Astrocyte of the cerebellum (primary cell): ENCODE measurements at places on chromosomes 1 and 21.

DNA sequence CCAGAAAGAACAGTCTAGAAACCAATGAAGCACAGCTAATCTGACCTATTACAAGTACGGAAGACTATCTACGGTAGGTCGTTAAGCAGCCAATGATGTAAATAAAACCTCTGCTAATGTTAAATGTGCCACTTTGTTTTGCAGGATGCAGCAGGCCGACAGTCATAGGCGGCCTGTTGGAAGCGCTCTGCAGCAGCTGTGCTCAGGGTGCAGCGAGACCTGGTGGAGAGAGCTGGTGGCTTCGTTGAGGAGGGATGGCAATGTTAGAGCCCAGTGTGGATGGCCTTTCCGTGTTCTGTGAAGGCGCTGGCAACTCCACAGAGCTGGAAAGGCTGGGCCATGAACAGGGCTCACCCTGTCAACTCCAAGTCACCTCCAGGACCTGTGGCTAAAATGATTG, 87.3 kb downstream of the PCP4 start:
- DNase-seq = no peak

GRCh38 chr1:12410351-12410750, 180.5 kb downstream of the VPS13D start:
- DNase-seq = no peak

- DNase-seq = peak; percentile 77
These were observed 3.4 kb upstream of the LAMC1 start for GRCh38 chr1:183019860-183020259.

DNA sequence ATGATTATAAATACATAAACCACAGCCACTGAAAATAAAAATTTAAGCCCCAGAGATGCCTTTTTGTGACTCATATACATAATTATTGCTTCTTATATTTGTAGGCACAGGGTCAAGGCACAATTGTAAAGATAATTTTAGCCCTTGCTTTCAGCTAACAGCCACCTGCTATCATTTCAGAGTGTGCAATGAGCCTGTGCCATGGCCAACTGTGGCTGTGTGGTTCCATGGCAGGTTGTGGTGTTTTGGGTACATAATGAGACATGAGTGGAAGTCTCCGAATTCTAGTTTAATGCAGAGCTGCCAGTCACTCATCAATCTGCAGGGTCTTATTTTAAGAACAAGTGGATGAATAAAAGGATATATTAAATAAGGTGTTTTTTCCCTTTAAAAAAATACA, 346.9 kb upstream of the SNX7 start:
- no peak for DNase-seq

DNA sequence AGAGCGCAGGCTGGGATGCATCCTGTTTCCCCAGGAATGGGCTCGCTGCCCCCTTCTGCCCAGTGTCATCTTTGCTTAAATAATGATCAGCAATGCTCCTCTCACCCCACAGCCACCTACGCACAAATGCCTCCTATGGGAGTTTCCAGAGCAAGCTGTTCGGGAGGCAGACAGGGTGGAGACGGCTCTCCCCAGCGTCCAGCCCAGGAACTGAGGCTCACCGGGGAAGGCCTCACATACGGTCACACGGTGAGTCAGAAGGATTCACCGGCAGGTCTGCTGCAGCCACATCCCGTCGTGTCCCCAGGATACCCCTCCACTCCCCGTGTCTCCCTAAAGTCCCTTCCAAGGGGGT, 40.3 kb upstream of the RUNX3 start:
- DNase-seq = no peak

DNA sequence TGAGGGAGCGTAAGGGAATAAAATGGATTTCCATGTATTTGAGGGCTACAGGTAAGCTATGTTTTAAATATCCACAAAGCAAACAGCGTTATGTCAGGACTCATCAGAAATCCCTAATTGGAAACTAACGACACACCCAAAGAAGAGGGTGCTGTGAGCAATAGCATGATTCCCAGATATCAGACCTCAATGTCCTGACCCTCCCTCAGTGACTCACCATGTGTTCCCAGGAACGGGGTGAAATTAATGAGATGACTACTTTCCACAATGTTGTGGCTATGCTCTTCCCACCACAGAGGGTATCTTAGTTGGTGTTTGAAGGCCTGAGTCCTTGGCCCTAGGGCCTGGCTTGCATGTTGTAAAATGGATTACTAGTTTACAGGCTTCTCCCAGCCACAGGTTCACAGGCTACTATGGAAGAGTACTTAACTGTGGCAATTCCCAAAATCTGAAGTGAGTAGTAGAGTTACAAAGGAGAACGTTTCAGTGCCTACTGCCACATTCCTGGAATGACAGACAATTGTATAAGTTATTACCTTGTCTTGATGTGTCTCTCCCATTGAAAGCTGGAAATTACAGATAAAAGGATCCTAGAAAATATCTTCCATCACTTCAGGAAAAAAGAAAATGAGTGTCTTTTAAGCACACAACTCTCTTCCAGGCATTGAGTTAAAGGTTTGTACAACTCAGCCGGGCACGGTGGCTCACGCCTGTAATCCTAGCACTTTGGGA, 1.7 kb upstream of the KRTAP11-1 start:
- DNase-seq = no peak

DNA sequence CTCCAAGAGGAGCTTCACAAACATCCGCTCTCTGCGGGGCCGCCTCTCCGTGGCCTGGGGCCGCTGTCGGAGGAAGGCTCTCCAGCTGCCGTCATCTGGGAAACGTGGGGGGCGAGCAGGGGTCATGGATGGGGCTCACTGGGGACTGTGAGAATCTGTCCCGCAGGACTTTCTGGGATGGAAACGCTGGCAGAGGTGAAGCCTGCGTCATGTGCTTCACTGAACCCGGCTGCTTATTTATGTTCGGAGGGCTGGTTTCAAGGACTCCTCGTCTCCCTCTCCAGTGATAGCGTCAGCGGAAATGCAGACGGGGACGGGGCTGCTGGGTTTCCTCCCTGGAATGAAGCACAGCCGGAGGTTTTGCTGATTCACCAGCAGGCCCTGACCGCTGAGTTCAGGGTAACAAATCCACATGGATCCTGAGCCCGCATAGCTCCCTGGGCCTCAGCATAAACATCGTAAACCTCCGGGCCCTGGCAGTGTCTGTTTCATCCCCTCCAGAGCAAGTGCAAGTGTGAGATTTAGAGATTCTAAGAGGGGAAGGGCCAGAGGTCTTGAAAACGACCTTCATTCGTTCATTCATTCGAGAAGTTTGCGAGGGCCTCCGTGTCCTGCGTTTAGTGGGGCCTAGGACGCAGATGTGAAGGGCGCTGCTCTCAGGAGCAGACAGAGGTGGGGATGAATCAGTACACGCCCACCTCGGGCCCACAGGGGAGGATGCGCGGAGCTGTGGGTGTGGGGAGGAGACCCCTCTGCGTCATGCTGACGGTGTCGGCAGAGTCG, 7.0 kb upstream of the POFUT2 start:
- peak; percentile 97 for DNase-seq

DNA sequence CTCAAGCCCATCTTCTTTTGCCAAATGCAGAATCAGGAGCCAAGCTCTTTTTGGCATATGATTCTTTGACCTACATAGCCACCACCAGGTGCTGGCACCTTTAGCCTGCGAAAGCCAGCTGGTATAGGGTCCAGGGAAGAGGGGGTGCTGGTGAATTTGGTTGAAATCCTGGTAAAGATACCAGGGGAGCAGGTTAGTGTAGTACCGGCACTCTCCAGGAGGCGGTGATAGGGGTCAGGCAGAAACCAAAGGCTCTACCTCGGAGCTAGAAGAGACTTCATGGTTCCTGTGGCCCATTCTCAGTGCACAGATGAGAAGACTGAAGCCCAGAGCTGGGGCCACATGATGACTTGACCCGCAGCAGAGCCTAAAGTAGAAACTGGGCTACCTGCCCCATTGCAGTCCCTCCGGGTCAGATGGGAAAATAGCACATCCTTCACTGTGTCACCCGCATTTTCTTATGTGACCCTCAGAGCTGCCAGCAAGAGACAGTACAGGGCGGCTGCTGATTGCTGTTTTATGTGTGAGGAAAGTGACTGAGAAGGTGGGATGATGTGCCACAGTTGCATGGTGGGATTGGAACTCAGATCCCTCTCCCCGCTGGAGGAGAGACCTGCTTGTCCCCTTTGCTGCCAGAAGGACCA, 36.0 kb upstream of the IL19 start:
- no peak for DNase-seq

DNA sequence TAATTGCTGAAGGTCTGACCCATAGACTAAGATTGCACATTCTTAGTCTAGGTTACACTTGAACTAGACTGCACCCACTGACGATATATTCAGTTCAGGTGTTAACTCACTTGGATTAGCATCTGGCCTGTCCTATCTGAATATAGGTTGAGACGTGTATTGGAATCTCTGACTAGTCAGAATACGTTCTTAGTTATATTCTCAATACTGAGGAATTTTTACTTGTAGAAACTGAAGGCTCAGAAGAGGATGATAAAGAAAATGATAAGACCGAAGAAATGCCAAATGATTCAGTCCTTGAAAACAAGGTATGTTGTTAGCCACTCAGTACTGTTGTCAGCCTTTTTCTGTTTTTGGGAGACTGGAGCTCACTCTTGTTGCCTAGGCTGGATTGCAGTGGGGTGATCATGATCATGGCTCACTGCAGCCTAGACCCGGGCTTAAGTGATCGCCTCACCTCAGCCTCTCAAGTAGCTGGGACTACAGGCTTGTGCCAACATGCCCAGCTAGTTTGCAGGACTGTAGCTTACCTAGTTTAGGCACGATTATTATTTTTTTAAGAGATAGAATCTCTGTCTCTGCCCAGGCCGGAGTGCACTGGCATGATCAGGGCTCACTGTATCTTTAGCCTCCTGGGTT, 10.8 kb downstream of the CCDC17 start:
- DNase-seq = no peak

GRCh38 chr1:54460861-54461387, 54.7 kb upstream of the SSBP3 start:
- no peak for DNase-seq

DNA sequence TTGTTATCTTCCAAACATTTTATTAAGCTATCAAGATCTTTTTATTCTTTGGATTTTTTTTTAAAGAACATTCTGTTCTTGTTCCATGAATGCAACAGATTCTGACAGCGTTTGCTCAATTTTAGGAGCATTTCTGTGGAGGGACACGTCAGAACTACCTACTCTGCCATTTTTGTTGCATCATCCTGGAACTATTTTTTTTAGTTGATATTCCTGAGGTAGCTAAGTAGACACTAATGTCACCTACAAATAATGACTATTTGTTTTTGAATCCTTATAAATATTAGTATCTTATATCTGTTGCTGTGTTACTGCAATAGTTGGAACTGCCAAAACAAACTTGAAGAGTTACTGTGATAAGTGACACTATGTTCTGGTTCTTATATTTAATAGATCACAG, 57.2 kb downstream of the DNAI4 start:
- no peak for DNase-seq

DNA sequence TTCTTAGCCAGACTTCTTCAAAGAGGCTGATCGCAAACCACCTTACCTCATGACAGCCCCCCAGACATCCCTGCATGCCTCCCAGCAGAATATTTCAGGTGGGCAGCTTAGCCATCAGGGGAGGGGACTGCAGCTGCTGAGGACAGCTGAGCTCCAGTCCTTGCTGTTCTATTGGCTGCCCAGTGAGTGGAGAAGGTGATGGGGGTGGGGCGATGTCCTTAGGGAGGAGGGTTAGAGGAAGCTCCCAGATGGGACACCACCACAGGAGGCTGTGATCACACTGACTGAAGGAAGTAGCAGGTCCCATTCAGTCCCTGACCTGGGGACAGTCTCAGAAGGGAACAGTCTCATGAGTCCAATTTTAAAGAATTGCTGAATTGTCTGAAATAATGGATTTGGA, 38.3 kb downstream of the GJA5 start:
- no peak for DNase-seq

DNA sequence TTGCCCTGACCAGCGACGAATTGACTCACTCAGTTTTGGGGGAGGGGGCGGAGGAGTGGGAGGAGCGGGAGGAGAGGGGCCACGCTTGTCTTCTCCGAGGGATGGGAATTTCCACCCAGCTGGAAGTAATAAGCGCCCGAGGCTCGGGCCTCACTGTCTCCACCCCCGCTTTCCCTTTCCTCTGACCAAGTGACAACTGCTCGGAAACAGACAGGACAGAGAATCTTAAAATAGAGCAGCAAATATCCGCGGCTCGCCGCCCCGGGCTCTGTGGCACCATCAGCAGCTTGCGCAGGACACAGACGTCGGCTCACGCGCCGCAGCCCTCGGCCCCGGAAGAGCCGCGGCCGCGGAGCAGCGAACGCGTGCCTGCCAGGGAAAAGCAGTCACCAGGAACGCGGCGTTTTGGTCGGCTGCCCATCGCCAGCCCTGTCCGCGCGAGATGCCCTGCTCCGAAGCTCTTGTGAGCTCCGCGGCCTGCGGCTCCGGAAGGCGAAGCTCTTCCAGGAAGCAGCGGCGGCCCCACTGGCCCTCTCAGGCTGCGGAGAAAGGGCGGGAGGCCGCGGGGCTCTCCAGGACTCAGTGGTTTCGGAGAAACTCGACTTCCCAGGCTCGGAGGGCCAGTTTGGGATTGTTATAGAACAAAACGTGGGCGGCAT, 10.7 kb upstream of the RGS16 start:
- peak; percentile 20 for DNase-seq

- no peak for DNase-seq
These were observed 245.4 kb downstream of the TNR start for GRCh38 chr1:175498002-175498401.

DNA sequence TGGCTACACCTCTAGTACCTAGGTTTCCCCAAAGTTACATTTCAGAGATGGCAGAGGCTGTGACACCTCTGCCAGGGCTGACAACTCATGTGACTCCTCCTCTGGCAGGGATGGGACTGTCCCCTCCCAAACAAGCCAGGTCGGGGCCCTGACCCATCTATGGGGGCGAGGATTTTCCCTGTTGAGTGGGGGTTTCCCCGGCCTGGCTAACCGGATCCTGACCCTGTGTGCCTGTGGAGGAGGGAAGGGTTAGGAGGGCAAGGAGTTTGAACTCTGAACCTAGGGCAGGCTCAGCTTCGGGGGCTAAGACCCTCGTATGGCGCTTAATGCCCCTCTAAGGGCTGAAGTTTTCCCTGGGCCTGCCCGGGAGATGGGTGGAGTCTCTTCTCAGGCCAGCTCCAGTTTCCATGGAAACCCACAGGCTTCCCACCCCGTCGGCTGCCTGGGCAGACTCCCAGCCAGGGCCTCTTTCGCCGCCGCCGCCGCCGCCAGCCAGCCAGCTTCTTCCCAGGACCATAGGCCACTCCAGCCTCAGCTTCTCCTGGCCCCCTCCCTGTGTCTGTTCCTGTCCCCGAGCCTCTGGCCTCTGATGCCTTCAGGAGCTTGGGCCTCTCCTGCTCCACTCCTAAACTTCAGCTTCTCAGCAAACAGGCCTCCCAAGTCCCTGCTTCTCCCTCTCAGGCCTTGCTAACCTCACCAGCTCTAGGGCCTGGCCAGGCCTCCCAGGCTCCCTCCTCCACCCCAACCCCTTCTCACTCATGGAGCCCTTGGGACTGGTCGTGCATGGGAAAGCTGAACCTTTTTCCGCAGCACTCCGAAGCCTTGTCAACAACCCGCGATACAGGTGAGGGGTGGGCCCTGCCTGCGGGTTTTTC, at the start of gene BTBD19:
Gene BTBD19 (plus strand): TSS at position 461 of the 875 bp plus-strand sequence. CDS start 298 bp downstream, at position 759.
- DNase-seq = peak; percentile 85
